Activated CD8-positive, alpha-beta memory T cell treated with anti-CD3 and anti-CD28 coated beads, Interleukin-2, amount 50 U/mL, for 48 hours (primary cell): ENCODE measurements at places on chromosomes 16 and 17.
A peak's percentile ranks its signal among the peaks of the same experiment; 100 is the strongest.

DNA sequence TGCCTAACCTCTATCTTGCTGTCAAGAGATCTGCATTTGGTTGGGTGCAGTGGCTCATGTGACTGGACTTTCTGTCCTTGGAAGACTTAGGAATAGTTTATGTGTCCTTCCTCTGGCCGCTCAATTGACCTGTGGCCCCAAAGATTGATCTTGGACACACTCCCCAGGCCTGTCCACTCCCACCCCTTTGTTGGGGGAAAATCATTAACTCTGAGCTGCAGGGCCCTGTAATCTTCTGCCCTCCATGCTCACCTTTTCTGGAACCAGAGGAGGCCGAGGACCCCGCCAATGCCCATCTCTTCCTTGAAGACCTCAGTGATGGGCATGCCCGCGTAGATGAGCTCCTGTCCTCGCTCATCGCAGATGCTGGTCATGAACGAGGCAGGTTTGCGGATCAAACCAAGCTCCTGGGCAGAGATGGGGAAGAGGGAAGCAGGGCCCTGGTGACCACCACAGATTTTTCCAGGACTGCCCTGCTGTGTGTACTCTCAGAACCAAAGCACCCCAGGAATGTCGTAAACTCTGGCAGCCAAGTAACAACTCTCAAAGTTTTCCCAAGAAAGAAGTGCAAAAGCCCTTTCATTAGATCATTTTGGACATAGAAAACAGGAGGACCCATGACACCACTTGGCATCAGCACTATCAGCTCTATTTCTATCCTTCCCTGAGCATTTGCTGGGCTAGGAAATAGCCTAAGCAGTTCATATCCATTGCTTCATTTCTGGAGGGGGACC is 8.5 kb upstream of the KLHL11 start:
- no peak for DNase-seq

DNA sequence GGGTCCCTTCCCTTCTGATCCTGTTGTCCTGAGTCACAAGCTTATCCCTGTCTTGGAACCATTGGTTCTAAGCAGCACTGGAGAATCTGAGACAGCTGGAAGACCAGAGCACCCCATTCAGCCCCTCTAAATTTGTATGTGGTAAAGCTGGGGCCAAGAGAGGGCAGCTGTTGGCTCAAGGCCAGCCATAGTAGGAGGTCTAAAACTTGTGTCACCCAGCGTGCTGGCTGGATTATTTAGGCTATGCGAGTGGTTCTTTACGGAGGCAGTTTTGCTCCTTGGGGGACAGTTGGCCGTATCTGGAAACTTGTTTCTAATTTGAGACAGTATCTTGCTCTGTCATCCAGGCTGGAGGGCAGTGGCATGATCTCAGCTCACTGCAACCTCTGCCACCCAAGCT is 69.6 kb upstream of the GSE1 start:
- DNase-seq: no peak

DNA sequence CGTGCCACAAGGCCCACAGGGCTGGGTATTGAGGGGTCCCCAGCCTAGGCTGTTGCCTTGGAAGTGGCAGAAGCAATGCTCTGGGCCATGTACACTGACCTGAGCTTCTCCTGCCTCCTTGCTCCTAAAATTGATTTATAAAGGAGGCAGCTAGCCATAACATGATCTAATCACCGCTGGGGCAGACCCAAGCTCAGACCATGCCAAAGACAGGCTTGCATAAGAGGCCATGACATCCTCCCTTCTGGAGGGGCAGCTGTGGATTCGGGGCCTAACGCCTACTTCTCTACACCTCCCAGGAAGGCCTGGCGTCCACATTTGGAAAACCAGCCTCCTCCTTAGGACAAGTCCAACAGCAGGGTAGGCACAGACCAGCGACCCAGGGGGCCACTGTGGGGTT is 12.3 kb downstream of the HSD11B2 start:
- no peak for DNase-seq

DNA sequence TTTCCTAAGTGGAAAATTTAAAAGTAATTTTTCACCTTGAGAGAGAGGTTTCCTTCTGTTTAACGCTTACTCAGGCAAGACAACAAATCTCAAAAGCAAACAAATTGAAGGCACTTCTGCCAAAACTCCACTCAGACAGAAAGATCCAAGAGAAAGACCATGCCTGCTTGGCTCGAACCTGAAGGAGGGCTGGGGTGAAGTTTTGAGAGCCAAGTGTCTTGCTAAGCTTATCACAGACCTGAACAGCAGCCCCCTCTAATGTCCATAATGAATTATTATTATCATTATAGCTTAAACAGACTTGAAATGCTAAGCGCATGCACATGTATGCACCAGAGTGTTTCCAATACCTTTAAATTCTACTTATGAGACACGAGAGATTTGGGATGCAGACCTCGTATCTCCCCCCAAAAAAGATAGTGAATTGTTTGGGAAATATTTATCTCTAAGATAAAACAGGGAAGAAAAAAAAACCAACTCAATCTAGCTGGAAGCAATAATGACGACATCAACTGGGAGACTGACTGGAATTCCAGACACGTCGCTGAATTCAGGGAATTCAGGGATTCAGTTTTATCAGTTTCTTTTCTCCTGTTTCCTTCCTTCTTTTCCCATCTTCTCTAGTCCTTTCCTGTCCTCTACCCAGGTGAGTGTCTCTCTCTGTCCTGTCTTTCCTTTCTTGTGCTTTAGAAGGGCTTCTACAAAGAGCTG is 473.2 kb downstream of the RBFOX1 start:
- no peak for DNase-seq

GRCh38 chr17:79597040-79597439 is 13.8 kb downstream of the RBFOX3 start:
- DNase-seq: no peak

GRCh38 chr16:50643192-50643591 is 37.9 kb downstream of the SNX20 start:
- no peak for DNase-seq

- DNase-seq: no peak
Observed at GRCh38 chr17:62737513-62737912, 70.6 kb downstream of the MARCHF10 start.

- no peak for DNase-seq
Observed at GRCh38 chr17:81647640-81648012, 8.7 kb downstream of the PDE6G start.

- no peak for DNase-seq
Observed at GRCh38 chr16:3954411-3954921, 74.0 kb upstream of the CREBBP start.

DNA sequence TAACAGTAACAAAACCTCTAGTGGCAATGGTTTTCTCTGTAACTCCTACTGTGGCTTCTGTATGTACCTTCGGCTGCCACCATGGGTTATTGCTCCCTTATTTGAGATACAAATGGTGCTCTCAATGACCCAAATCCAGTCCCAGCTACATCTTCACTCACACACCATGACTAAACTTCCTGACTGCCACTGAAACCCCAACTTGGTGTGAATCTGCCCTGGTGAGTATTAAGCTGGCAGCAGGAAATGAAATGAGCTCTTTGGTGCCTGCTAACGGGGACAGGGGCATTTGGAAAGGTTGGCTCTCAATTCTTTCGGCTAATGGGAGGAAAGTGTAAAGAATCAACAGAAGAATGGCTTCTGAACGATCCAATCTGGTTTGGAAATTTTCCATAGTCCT is 7.5 kb upstream of the SLC35B1 start:
- DNase-seq: no peak

DNA sequence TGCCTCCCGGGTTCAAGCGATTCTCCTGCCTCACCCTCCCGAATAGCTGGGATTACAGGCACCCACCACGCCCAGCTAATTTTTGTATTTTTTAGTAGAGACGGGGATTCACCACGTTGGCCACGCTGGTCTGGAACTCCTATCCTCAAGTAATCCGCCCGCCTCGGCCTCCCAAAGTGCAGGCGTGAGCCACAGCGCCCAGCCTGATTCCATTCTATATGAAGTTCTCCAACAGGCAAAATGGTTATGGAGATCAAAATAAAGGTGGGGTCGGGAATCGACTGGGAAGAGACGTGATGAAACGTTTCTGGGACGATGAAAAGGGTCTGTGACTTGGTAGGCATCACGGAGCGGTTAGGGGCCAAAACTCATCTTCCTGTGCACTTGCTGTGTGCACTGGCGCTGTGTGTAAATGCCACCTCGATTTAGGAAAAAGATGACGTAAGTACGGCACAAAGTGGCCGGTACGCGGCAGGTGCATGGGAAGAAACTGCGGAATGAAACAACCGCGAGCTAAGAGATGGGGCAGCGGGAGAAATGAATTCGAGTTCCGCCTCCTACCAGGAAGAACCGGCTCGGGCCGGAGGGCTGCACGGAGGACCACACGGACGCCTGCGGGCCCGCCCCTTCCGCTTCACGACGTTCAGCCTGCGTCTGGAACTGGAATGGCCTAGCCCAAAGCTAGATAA is 1.6 kb downstream of the TP53 start:
- peak; percentile 93 for DNase-seq

- DNase-seq: no peak
Observed at GRCh38 chr16:85536073-85536410, 77.1 kb upstream of the GSE1 start.

DNA sequence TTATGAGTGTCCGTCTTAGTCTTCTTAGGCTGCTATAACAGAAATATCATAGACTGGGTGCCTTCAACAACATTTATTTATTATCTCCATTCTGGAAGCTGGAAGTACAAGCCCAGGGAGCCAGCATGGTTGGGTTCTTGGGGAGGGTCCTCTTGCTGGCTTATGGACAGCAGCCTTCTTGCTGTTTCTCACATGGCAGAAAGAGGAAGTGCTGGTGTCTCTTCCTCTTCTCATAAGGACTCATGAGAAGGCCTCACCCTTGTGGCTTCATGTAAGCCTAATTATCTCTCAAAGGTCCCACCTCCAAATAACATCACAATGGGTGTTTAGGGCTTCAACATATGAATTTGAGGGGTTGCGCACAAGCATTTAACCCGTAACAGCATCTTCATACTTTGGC is 207.0 kb upstream of the COX10 start:
- no peak for DNase-seq

DNA sequence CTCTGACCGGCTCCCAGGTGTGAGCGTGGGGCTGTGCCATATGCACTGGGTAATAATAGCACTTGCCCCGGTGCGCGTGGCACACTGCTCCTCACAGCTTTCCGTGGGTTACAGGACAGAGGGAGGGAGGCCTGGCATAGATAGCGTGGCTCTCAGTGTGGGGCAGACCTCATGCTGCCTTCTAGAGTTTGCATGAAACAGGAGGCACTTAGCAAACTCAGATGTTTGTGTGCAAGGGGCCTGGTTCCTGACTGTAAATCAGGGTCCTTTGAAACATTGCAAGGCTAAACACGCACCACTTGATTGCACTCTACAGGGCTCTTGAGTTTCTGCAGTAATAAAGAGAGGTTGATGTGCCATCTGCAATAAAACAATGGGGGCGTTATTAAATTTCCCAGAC is 101.7 kb downstream of the RPTOR start:
- no peak for DNase-seq

- no peak for DNase-seq
Observed at GRCh38 chr16:12289175-12290063, 312.9 kb downstream of the SNX29 start.

GRCh38 chr17:17942846-17943245 is 29.4 kb downstream of the TOM1L2 start:
- no peak for DNase-seq

- no peak for DNase-seq
Observed at GRCh38 chr16:17031484-17032268, 439.1 kb downstream of the XYLT1 start.

GRCh38 chr17:40341808-40342503 is 22.6 kb downstream of the GJD3 start:
- DNase-seq: no peak

DNA sequence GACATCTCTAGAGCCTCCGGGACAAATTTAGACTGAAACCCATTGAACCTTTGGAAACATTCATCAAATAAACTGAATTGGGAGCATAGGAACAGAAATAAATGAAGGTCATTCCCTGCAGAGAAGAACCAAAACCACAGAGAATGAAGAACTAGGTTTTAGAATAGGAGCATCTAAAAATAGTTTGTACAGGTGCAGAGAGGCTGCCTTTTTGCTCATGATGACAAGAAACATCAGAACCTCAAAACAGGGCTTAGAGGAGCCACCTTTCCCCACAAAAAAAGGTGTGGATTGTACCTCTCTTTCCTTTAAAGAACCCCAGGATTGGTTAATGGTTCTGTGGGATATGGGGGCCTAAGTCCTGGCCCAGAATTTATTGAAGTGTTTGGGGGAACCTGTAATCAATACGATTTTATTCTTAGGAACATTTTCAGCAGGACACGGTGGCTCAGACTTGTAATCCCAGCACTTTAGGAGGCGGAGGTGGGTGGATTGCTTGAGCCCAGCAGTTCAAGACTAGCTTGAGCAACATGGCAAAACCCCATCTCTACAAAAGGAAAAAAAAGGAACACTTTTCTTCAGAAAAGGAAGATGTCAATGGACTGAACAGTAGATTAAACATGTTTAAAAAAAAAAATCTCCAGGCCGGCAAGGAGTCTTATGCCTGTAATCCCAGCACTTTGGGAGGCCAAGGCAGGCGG is 37.7 kb upstream of the SLC47A1 start:
- DNase-seq: no peak

DNA sequence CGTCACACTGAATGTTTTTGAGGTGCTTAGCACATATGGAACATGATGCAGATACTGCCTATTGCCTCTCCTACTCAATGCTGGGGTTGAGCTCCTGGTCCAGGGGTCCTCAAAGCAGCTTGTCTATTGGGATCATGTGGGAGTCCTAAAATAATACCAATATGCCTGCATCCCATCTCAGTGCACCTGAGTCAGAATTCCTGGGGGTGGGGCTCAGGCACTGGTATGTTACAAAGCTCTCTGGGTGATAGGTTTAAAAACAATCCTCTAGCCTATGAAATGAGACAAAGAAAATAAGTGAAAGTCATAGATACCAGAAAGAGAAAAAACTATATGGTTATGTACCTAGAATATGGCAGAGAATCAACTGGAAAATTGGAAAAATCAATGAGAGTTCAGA is 156.6 kb upstream of the NLRP1 start:
- no peak for DNase-seq

- no peak for DNase-seq
Observed at GRCh38 chr17:1467898-1468492, 12.0 kb upstream of the CRK start.

GRCh38 chr16:68190736-68191510 is 45.0 kb downstream of the ESRP2 start:
- no peak for DNase-seq

DNA sequence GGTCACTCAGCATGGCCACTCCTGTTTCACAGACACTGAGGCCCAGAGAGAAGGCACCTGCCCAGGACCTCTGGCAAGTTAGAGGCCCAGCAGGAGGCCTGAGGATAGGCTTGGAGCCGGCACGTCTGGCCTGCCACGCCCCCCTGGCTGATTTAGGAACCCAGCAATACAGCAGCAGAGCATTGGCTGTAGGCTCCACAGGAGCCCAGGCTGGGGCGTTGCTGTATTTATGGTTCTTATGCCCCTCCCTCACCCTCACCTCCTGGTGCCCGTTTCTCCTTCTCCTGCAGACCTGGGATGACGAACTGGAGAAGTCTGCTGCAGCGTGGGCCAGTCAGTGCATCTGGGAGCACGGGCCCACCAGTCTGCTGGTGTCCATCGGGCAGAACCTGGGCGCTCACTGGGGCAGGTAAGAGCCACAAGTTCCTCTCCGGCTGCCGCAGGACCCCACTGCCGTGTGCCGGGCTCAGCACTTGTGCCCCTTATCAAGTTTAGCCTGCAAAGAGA is 25.8 kb downstream of the CRISPLD2 start:
- no peak for DNase-seq
